ENCODE measurements at places on chromosomes 11 and 22.
A peak's percentile ranks its signal among the peaks of the same experiment; 100 is the strongest.

GRCh38 chr22:36329254-36330078 lies 58.3 kb downstream of the MYH9 start:
- DNase-seq: peak; percentile 93

- DNase-seq: no peak
Measured at GRCh38 chr22:30947816-30948454, 20.6 kb downstream of the MORC2 start.

- no peak for DNase-seq
Measured at GRCh38 chr11:19918302-19919049, 205.8 kb downstream of the NAV2 start.

- no peak for DNase-seq
Measured at GRCh38 chr11:60459345-60459744, 3.7 kb downstream of the MS4A1 start.

DNA sequence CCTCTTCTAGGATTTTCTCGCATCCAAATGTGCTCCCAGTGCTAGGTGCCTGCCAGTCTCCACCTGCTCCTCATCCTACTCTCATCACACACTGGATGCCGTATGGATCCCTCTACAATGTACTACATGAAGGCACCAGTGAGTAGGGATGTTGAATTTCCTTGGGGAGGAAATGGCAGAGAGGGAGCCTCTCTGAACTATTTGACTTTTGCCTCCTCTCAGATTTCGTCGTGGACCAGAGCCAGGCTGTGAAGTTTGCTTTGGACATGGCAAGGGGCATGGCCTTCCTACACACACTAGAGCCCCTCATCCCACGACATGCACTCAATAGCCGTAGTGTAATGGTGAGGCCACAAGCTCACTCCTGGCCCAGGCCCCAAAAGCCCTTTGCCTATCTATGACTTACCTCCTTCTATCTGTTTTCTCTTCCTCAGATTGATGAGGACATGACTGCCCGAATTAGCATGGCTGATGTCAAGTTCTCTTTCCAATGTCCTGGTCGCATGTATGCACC lies 2.5 kb downstream of the TAF10 start:
- DNase-seq: no peak

GRCh38 chr11:35886759-35887158 lies 57.1 kb upstream of the LDLRAD3 start:
- DNase-seq: no peak

GRCh38 chr22:43289976-43290721 lies 53.0 kb downstream of the SCUBE1 start:
- no peak for DNase-seq

- DNase-seq: no peak
Measured at GRCh38 chr11:133687781-133688180, 155.5 kb upstream of the OPCML start.

- no peak for DNase-seq
Measured at GRCh38 chr11:61338783-61339489, 5.9 kb downstream of the TKFC start.

DNA sequence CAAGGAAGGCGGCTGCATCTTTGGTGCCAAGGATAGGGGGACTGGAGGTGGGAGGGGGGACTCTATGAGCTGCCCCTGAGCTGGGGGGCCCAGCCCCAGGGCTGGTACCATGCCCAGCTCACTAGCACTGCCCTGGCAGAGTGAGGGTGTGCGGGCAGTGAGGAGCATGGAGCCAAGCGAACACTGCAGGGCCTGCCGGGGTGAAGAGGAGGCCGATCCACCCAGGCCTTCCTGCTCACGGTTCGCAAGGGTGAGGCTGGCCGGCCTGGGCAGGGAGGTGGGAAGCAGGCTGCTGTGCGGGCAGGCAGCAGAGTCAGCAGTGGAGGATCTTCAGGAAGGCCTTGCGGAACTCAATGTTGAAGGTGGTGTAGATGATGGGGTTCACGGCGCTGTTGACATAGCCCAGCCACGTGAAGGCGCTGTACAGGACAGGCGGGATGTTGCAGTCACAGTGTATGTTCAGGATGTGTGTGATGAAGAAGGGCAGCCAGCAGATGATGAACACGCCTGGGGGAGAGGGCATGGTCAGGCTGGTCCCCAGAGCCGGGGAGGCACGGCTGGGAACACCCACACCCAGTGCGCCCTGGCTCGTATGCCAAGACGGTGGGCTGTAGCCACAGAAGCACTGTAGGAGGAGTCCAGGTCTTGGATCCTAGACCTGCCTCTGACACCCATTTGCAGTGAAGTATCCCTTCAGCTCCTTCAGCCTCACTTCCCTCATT lies 23.0 kb downstream of the ANKK1 start:
- no peak for DNase-seq

Measured in DND-41 (cell line).